ENCODE measurements at places on chromosomes 6 and 20.

DNA sequence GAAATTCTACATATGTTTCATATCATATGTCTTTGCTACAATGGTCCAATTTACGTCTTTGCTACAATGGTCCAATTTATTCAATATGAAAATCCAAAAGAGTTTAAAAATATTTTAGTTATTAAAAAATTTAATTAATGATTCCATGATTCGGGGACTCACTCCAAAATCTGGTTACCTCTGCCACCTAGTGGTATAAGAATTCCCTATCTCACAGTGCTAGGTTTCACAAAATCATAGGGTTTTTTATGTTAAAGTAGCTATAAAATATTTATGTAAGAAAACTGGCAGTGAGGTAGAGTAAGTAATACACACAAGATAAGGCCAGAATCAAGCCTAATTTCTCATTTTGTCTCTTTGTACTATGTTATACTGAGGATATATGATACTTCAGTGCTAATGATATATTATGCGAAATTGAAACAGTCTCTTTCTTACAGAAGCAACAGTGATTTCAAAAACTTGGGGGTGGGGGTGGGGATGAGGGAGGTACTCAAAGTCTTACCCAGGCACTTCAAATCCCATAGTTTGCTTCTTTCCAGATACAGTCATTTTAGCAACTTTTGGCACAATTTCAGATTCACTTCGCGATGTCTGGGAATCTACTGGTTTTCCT lies 52.3 kb downstream of the HBS1L start:
- DNase-seq = peak; percentile 63

DNA sequence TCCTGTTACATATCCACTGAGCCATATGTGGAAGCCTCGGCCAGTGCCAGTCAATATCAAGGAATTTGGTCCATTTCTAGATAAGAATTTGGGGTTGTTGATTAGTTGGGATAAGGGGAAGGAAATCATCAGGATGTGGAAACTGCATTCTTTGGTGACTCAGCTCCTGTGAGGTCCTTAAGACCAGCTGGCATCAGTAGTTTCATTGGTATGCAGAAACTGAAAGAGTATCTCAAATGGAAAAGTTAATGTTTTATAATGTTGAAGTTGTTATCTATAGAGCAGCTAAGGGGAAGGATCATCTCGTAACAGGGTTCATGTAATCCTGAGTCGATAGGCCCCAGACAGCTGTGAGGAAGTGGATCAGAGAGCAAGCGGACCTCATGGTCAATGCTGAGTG lies 87.9 kb upstream of the PRND start:
- no peak for DNase-seq

- no peak for DNase-seq
Observed at GRCh38 chr6:56758120-56758519, 115.4 kb upstream of the DST start.

DNA sequence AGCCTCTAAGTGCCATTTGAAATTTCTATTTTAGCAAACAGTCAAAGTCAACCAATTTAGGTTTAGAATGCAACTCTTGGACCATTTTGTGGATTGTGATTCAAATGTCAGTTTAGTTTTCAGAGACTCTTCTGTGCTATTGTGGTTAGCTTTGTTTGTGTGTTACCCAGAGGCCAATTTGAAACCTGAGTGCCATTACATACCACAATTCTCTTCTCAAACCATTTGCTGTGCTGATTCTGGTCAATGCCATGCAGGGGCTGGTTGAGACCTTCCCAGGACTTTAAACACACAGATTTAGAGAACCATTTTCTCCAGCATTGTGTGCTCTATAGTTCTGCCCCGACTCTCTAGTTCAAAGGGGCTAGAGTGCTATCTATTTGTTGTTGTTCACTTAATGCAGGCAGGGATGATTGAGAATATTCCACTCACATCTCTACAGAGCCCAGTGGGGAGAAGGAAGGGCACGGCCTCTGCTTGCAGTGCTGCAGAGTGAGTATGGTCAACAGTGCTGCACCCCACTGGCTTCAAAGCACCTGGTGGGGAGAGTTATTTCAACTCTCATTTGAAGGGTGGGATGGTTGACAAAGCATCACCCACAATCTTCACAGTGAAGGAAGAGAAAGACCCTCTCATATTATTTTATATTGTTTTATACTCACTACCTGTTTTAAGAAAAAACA lies 738.2 kb downstream of the COL12A1 start:
- DNase-seq = no peak

DNA sequence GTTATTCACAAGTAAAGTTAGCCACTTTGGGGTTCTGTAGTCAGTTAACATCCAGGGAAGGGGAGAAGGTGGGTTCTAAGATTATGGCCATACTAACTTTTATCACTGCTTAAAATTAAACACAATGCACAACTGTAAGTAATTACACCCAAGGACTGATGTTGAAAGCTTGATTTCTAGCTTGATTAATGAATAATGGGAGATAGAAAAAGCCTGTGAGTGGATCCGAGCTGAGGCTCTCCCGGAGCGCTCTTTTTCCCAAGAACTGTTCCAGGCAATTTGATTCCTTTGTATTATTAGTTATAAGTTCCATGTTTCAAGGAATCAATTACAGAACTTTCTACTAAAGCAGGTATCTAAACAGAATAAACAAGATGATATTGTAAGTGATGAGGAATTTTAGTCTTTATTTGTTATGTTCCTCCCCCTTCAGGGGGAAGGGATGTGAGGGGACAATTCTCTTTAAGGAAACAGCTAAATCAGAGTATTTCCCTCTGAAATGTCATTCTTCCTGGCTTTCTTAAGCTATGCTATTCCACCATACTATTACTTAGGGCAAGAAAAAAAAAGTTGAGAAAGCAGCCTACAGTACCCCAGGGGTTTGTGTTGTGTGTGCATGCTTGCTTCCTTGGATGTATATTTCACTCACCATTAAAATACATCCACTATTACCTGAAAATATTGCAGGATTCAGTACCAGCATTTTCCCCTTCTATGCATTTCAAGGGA lies 3.8 kb downstream of the TSHZ2 start:
- DNase-seq = no peak

Data from erythroblast (primary cell).